Activated CD4-positive, alpha-beta T cell treated with anti-CD3 and anti-CD28 coated beads, Interleukin-2, amount 50 U/mL, for 16 hours (primary cell): ENCODE measurements at places on chromosomes 2 and 18.

- peak; percentile 30 for DNase-seq
Measured at GRCh38 chr2:171407030-171407675, 26.6 kb downstream of the METTL8 start.

DNA sequence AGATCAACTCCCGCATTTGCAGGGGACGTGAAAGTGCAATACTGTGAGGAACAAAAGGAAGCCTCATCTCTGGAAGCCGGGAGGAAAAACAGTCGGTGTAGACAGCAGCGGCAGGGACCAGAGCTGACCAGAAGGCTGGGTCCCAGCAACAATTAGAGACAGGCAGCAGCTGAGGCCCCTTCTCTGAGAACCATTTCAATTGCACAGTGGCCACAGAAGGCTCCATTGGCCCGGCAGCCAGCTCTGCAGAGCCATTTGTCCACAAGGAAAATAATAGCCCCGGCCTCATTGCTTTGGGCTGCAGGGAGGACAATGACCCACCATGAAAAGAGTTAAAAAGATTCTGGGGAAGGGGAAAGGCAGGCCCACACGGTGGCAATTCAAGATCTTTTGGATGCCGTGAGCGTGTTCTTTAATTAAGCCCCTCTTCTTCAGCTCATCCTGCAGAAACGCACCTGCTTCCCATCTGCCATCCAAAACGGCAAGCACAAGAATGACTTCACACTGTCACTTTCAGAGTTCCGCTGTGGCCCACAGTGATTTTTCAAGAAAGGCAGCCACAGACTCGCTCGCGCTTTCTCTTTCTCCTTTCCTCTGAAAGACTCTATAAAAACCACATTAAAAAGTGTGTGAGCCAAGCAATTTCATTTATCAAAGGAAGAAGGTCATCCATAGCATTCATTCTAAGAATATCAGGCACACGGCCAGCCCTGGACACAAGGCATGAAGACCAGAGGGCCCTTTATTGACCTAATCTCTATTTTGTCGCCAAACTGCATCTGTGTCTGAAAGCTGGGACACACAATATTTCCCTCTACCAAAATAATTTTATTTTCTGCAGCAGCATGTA is 293.6 kb downstream of the SOX11 start:
- no peak for DNase-seq

DNA sequence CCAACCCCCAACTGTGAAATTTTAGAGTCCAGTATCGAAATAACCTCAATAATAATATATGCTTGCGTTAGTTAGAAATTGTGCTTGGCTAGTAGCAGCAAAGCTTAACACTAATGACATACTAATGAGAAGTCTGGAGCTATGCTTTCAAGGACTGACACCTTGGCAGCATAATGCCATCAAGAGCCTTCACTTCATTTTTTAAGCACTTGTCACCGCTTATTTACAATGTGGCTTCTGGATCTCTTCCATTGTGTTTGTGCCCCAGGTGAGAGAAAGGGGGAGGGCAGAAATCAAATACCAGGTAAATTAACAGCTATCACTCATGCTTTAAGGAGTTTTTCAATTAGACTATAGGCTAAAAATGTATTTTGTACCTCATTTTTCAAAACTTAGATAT is 101.5 kb downstream of the CDH7 start:
- no peak for DNase-seq

- DNase-seq: no peak
Measured at GRCh38 chr2:237961637-237962036, 5.2 kb upstream of the UBE2F start.

DNA sequence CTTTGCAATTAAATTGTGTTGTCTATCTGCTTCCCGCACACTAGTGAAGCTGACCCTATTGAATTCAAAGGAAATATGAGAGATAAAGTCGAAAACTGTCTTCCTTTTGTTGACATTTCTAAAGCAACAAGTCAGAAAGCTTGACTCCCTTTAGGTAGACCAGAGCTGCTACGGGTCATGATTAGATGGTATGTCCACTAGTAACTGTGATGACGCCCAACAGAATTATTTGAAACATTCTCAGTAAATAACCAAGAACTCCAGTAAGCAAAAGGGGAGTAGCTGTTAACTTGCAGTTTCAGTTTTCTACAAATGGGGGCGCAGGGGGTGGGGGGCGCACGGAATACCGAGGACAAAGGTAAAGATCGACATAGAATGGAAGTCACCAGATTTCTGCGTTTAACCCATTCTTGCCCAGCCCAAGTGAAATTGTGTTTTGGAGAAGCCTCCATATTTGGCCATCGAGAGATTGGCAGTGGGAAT is 56.4 kb downstream of the CRIM1 start:
- no peak for DNase-seq

DNA sequence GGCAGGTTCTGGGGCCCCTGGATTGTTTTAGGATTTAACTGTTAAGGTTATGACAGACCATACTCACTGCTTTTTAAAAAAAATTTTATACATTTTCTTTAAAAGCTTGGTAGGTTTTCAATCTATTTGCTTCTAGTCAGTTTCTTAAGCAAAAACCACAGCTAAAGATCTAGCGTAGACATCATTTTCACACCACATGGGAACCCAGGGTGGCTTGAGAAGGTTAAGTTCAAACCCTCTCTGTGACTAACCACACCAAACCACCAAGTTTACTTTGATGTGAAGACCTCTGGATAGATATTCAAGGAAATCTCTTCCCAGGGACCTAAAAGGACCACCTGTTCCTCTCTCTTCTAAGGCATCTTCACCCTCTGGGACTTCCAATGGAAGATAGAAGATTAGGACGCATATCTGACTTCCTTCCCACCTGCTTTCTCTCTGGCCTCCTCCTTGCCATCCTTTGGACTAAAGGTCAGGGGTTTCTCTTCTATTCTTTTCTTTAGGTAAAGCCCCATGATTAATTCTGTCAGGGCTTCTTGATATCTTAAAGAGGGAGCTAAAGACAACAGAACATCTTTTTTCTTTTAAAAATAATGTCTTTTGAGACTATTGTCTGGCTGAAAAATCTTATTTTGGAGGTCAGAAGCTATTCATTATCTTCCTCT is 32.3 kb downstream of the FOSL2 start:
- DNase-seq: no peak

DNA sequence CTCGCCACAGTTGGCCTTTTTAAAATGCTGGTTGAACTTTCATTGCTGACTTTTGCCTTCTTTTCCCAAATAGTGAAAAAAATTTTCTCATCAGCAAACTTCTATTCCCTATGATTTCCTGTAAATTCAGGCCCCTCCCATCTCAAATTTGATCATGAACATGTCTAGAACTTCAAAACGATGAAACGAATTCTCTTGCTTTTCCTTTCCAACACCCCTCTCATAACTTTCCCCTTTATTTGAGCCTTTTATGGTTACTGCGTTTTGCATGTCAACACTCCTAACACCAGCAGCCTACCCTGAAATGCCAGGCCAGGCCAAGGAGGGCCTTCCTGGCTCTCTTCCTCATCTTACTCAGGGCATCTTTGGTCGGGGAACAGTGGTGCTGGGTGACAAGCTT is 1.7 kb upstream of the HOXD13 start:
- DNase-seq: no peak

DNA sequence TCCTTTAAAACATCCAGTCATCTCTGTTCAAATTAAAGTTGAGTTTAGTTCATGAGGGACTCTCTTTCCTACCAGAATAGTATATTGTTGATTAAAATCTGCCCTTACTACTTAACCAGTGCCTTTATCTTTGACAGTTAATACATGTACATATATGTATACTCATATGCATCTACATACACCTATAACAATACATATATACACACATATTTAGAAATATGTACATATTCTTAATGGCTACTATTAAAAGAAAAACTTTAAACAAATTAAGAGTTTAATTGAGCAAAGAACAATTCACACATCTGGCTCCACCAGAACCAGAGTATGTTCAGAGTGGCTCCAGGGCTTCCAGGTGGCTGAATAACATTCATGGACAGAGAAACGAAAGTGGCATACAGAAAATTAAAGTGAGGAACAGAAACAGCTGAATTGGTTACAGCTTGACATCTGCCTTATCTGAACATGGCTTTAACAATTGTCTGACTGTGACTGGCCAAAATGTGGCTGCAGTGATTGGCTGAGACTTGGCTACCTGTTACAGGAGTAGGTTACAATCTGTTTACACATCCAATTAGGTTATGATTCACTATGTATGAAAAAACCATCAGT is 38.8 kb downstream of the ZNF519 start:
- DNase-seq: no peak

- no peak for DNase-seq
Measured at GRCh38 chr18:61842146-61842545, 50.7 kb downstream of the RNF152 start.

DNA sequence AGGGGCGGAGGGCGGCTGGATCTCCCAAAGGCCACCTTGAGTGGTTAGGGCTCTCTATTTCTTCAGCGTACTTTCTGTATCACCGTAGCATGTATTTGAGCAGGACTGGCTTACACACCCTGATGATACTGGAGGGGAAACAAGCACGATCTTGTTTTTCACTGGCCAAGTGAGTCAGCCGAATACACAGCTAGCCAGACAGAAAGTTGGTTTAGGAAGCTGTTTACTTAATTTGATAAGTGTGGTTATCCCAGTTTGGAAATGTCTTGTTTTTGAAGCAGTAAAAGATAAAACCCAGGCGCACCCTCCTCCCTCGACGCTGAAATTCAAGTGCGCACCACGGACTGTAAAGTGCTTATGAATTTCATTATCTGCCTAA is 582 bp downstream of the RIOK3 start:
- DNase-seq: peak; percentile 28

DNA sequence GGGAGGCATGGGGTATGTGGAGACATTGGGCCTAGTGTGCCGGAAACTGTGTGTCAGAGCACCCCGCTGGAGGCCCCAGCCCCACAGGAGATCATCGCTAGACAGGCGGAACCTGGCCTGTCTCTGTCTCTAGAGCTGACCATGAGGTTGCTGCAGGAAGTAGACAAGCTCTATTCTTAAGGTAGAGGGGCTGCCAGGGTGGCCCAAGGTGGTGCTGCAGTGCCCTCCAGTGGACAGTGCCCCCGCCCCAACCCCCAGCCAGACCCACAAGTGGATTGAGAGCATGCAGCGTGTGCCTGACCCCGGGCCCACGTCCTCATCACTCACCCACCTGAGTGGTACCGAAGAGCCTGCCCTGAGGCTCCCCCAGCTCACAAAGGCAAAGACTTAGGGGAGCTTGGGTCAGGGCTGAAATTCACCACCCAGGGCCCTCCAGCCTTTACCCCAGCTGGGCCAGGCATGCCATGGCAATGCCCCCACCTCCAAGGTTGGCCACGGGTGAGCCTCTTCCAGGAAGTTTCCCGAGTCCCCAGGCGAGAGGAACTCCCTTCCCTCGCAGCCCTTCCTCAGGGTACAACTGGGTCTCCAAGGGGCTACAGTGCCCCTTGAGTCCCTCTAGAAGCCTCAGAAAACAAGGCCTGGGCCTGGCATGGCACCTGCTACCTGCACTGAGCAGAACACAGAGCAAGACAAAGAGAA is 155.0 kb downstream of the TTC32 start:
- DNase-seq: no peak

GRCh38 chr2:84918430-84918829 is 13.0 kb downstream of the TMSB10 start:
- no peak for DNase-seq

DNA sequence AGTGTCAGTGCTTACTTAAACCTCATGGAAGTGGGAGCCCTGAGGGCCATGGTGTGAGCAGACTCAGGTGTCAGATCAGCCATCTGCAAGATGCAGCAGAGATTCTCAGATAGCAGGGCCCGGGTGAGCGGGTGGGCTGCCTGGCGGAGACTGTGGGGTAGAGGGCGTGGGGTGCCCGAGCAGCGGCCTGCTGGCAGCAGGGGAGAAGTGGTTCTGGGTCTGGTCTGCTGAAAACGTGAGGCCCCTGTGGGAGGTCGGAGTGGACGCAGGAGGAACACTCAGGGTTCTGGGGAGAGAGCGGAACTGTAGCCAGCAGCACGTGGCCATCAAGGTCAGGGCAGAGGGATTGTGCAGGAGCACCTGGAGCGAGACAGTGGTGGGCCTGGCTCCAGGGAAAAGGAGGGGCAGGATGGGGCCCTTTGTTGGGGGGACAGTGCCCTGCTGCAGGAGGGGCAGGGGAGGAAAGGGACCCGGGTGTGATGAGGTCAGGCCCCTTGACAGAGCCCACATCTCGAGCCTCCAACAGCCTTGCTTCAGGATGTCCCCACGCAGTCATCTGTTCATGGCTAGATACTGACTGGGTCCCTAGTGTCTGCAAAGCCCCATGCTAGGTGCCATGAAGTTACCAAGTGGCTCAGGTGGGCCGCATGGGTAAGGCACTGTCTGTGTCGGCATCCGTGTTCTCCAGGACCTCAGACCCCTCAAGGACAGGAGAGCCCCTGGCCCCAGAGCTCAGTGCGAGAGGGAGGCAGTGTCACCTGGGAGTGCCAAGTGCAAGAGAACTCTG is 2.7 kb upstream of the ESPNL start:
- no peak for DNase-seq

DNA sequence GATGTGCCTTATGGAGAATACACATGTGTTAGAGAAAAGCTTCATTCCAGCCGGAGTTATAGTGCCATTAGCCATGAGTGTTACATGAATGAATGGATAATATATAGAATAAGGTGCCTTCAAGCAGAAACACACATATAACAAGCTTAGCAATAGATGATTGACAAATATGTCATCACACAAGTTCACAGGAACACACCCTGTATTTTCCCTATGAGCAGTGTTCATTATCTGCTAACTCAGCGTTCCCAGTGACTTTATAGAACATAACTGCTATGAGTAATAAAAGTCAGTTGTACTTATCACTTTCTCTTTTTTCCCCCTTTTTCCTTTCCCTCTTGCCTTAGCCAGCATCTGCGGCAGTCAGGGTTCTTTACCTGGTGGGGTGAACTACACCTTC is 65.1 kb downstream of the TIMM21 start:
- no peak for DNase-seq

DNA sequence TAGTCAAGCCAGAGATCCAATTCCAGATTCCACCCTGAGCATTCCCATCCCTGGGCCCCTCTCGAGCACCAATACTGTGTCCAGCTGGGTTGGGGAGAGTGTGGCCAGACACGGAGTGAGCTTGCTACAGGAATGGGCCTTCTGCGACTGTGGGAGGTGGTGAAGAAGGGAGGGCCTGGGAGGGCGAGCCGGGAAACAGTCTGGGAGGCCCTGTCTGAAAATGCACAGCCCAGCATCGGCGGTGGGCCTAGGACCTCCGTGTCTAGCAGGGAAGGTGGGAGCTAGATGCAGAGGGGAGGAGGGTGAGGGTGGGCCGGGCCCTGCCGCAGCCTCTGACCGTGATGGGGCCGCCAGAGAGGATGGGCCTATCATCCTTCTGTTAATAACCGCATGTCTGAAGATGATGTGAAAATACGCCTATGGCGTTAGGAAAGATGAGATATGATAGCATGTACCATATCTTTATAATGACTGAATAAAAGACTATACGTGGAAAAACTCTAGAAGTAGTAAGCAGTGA is 1.9 kb upstream of the OTOS start:
- no peak for DNase-seq

GRCh38 chr2:169452080-169452479 is 27.2 kb upstream of the BBS5 start:
- DNase-seq: peak; percentile 25
